Germinal center (tissue), 1 donor: ENCODE measurements at places on chromosomes 4 and X.

DNA sequence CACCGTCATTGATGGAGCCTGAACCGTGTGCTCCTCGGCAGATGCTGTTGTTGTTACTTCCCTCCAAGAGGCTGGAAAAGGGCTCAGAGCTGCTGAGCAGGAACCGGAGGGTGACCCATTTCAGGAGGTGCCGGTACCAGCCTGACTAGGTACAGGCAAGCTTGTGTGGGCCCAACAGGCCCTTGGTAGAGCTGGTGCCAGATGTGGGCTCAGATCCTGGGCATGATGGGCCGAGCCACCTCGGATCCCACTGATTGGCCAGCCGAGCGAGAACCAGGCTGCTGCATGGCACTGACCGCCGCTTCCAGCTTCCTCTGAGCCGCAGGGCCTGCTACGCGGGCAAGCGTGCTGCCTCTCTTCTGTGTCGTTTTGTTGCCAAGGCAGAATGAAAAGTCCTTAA is 33.7 kb downstream of the NOP14 start:
- DNase-seq, result no peak

DNA sequence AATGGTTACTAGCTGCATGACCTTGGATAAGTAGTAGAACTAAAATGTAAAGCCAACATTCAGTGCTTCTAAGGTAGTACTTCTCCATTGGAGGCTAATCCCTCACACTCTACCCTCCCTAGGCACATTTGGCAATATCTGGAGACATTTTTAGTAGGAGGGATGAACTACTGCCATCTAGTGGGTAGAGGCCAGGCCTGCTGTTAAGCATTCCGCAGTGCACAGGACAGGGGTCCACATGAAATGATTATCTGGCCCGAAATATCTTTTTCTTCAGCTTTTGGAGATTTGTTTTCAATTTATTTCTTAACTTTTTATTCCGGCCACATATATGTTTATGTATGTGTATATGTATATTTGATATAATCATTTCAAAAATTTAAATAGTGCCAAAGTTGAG is 36.0 kb upstream of the SPANXC start:
- DNase-seq, result no peak

GRCh38 chrX:20205927-20206708 is 60.6 kb downstream of the RPS6KA3 start:
- DNase-seq, result peak; percentile 1

GRCh38 chr4:48862661-48863060 is 31.8 kb downstream of the OCIAD1 start:
- no peak for DNase-seq

GRCh38 chrX:8201896-8202331 is 30.8 kb upstream of the VCX2 start:
- DNase-seq, result no peak

DNA sequence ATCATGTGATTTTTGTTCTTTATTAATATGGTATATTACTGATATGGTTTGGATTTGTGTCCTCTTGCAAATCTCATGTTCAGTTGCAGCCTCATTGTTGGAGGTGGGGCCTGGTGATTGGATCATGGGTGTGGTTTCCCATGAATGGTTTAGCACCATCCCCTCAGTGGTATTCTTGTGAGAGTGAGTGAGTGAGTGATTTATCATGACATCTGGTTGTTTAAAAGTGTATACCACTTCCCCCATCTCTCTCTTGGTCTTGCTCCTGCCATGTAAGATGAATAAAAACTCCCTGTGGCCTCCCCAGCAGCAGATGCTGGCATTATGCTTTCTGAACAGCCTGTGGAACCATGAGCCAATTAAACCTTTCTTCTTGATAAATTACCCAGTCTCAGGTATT is 111.5 kb downstream of the TAB3 start:
- DNase-seq, result no peak

DNA sequence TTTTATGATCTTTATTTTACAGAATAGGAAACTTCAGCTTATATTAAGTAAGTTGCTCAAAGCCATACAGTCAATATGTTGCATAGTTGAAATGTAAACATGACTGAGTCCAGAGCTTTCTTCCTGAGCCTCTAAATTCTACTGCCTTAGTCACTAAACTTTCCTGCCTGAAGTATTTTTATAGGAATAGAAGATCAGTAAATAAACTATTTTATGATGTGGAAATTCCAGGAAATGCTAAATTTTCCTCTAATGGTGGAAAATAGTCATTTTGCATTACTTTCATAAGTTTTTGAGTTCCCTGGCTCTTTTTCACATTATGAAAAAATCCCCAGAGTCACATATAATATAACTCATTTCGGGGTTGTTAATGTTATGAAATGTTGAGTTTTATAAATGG is 182.8 kb downstream of the BANK1 start:
- no peak for DNase-seq

DNA sequence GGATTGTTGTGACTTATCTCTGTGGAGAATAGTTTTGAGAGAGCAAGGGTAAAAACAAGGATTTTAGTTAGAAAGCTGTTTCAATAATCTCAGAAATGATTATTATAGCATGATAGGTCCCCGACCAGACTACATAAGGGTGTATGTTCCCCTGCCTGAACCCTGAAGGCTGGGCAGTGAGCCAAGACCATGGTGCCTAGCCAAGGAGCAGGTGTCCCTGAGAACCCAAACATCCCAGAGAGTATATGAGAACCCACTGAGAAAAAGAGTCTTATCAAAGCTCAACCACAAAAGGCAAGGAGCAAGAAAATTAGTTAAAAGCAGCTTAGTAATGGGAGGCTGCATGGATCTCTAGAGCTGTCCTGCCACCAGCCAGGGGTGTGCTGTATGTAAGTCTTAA is 94.9 kb upstream of the UNC5C start:
- DNase-seq, result no peak

DNA sequence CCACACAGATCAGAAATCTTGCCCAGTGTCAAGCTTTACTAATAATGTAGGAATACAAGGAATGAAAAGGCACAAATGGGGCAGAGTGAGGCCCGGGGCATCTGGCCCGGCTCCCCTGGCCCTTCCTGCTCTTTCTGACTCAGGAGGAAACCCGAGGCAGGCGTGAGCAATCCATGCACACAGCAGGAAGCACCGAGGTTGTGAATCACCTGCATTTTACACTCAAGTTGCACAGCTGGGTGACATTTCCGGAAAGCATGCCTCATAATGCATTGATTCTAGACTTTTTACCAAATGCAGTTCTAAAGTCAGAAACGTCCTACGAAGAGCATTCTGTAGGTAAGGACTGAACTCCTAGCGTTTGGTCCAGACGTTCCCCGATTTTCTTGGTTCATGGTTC is 38.9 kb downstream of the PRIMPOL start:
- DNase-seq, result no peak

DNA sequence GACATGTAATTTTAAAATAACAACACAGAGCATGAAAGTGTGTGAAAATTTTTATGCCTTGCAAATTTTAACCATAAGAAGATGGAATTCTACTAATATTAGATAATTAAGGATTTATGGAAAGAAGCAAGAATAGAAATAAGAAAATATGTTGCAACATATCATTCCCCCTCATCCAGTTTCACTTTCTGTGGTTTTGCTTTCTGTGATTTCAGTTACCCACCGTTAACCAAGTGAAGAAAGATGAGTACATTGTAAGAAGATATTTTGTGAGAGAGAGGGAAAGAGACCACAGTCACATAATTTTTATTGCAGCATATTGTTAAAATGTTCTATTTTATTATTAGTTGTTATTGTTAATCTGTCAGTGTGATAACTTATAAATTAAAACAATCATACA is 77.9 kb downstream of the ADAM29 start:
- no peak for DNase-seq

- no peak for DNase-seq
Measured at GRCh38 chr4:96316776-96317175, 476.9 kb downstream of the PDHA2 start.

DNA sequence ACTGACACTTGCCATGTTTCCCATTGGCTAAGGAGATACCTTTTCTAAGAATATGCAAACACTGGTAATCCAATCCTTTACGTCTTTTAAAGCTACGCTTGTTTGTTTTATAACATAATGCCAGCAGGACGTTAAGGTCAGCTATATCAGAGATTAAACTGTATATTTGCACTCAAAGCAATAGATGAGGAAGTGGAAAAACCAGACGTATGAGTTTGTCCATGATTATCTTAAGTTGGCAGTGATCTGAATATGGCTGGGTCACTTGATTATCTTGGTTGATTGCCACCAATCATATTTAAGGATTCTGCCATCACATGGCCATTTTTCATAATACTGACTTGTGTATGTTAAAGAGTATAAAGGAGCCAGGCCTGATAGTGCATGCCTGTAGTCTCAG is 19.4 kb downstream of the TMSB4X start:
- no peak for DNase-seq

DNA sequence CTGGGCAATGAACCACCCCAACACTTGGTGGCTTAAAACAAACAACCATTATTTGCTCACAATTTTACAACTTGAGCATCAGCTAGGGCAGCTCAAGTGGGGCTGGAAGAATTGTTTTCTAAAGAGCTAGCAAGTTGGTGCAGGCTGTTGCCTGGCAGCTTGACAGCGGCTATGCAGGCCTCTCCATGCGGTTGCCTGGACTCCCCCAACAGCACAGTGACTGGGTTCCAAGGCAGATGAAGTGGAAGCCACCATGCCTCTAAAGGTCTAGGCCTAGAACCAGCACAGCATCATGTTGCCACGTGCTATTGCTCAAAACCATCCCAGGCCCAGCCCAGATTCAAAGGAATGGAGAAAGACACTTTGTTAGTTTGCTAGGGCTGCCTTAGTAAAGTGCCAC is 114.8 kb downstream of the BCOR start:
- no peak for DNase-seq

DNA sequence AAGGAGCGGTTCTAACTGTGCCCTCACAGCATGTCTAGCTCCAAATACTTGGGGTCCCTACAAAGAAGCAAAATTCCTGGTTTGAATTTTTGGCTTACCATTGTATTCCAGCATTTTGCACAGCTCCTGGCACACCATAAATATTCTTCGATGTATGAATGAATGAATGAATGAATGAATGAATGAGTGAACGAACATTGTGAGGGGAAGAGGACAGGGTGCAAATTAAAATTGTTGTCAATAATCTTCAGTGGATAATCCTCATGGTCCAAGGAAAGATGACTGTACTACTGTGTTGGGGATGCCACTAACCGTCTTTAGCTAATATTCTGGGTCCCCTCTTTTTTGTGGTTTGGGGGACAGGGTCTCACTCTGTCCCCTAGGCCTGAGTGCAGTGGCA is 110.9 kb upstream of the MAP3K15 start:
- no peak for DNase-seq

- DNase-seq, result no peak
Measured at GRCh38 chr4:36712013-36712412, 430.6 kb downstream of the DTHD1 start.

DNA sequence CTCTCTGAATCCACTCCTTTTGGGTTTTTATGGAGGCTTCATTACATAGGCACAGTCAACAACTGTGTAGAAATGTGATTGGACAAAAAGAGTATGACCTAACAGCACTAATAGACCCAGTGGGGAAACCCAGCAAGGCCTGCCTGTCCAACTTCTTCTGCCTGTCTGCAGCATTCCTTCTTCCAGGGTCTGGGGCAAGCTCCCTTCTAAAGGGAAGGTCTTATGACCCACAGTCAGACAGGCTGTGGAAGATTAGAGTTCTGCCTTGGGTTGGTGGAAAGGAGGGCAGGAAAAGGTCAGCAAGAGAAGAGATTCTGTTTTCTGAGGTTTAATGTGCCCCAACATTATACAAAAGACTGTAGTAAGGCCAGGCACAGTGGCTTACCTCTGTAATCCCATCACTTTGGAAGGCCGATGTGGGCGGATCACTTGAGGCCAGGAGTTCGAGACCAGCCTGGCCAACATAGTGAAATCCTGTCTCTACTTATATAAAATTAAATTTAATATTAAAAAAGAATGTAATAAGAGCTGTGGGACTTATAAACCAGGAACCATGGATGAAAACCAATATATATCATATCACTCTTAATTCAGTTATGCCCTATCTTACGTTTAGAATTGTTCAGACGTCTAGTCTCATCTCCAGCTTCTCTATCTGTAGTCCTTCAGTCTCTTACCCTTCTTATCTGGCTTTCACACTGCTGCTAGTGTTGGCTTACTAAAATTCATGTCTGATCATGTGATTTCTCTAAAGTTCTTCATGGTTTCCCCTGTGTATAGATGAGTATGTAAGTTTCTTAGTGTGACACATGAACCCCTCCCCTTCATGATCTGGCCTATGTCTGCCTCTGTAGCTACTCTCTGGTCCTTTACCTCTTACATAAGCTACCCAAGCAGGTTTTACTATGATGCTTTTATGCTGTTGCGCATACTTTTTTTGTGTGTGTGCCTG is 6.2 kb downstream of the CLCN3 start:
- DNase-seq, result no peak

- no peak for DNase-seq
Measured at GRCh38 chrX:37997096-37997495, 9.3 kb upstream of the SYTL5 start.

DNA sequence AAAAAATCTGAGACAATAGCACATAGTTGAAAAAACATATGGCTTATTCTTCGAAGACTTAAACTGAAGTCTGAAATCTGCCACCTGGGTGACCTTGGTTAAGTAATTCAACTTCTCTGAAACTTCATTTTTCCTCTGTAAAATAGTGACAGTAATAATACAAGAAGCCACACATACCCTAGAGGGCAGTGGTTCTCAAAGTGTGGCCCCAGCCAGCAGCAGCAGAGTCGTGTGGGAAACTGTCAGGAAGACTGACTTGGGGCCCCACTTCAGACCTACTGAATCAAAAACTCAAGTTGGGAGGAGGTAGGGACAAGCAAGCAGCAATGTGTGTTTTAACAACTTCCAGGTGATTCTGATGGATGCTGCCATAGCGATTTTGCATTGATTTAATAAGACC is 249.9 kb downstream of the HNRNPD start:
- no peak for DNase-seq

DNA sequence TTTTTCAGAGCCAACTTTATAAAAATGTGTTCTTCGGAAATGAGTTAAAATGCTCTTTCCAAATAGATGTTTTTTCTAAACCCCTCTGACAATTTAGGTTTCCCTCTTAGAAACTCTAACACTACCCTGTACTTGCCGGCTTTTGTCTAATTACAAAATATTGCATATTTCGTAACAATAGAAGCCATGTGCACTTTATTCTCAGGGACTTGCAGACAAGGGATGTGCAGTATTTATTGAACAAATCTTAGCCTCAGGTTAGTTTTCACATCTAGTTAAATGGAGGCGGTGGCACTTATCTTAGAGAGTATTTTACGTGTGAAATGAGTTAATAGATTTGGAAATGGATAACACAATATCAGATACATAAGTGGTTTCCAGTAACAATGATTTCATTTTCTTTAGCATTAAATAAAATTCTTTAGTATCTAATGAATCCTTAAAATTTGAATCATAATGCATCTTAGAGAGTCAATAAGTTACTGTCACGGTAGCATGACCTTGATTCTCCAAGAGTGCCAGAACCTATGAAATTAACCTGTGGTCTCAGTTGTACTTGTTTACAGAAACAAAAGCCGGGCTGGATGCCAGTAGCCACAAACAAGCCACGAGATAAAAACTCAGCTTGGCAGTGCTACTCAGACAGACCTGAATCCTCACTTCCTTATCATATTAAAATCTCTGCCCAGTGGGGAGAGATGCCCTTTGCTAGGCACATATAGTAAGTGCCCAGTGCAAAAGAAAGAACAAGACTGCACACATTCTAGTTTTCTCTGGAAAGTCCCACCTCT is 772 bp upstream of the PABPC4L start:
- no peak for DNase-seq
